ENCODE measurements at places on chromosomes 16 and 17.
A peak's percentile ranks its signal among the peaks of the same experiment; 100 is the strongest.

DNA sequence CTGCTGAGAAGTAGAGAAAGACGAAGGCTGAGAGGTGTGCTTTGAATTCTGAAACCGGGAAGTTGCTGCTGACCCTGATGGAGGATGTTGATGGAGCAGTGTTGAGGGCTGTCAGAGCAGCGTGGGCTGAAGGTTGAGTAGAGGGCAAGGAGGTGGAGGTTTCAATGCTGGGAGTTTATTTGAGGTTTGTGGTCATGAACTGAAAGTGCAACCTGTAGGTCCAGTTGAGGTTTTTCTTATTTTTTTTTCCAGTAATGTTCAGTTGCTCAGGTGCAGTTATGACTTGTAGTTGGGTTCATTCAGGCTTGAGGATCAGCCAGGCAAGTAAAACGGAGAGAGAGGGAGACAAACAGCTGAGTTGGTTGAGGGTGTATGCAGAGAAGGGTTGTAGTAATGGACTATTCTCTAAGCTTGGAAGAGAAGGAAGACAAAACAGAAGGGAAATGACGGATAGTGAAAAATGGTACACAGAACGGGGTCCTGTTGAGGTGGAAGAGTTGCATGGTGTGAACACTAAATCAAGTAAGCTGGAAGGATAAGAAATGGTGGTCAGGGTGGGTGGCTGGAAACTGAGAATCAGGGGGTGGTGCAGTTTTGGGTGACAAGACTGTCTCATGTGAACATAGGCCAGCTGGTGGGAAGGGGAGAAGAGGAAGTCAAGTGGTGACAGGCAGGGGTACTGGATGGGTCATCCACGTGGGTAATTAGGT is 8.7 kb upstream of the UBE2G1 start:
- DNase-seq = no peak

DNA sequence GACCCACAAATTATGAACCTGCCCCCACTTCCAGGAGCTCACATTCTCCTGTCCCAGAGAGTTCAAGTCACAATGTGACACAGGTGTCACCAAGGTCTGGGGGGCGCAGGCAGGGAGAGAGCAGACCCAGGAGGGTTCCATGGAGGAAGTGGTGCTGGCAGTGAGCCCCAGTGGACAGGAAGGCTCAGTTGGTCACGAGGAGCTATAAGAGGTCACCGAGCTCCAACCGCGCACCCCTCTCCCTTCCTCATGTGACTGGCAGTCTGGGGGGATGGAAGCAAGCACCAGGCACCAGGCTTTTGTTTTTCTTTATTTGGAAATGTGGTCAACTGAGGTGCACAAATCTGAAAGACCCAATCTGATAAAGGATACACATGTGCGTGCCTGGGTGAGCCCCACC is 2.5 kb downstream of the ITGAD start:
- DNase-seq = no peak

- DNase-seq = no peak
These were observed 138.8 kb downstream of the MRM1 start for GRCh38 chr17:36740157-36740556.

GRCh38 chr17:40803617-40804082 is 3.9 kb upstream of the KRT28 start:
- peak; percentile 76 for DNase-seq

- peak; percentile 31 for DNase-seq
These were observed 21.1 kb upstream of the MLKL start for GRCh38 chr16:74721716-74722115.

DNA sequence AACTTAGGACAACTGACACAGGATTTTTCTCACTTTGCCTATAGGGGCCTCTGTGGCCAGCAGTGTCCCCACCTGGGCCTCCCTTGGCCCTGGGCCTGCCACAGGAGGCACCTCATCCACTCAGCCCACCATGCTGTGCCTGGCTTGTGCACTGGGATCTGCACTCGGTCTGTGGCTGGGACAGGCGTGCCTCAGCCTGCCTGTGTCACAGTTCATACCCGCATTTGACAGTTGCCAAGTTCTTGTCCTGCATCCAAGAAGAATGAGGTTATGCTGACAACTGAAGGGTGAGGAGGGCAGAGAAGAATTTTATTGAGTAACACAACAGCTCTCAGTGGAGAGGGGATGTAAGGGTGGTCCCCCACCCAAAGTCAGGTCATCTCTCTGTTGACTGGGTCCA is 36.0 kb downstream of the ZFP90 start:
- no peak for DNase-seq

GRCh38 chr16:11049396-11050059 is 105.2 kb downstream of the CLEC16A start:
- DNase-seq = no peak

DNA sequence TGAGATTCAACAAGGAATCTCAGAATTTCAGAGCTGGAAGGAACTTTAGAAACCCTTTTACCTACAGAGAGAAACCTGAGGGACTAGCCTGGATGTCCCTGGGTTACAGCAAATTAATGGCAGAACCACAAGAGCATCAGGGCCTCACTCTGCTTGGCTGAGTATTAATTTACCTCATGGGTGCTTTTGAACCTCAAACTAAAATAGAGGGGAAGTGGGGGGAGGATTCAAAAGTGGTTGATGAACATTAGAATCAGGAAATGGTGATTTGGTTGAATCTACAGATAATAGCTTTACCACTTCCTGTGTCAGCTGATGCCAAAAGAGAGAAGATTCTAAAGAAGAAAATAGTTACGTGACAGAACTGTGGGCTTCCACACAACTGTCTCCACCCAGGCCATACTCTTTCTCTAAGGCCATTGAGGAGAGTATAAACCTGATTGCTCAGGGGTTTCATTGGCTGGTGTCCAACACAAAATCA is 11.3 kb upstream of the SKAP1 start:
- no peak for DNase-seq

GRCh38 chr16:82955741-82956348 is 329.1 kb downstream of the CDH13 start:
- DNase-seq = no peak

GRCh38 chr17:6797718-6798351 is 21.8 kb downstream of the FBXO39 start:
- no peak for DNase-seq

GRCh38 chr17:40361063-40361924 is 3.2 kb downstream of the GJD3 start:
- no peak for DNase-seq

- no peak for DNase-seq
These were observed 29.5 kb upstream of the RBFOX1 start for GRCh38 chr16:7303052-7303610.

GRCh38 chr16:75074920-75075687 is 41.5 kb downstream of the LDHD start:
- DNase-seq = peak; percentile 59

DNA sequence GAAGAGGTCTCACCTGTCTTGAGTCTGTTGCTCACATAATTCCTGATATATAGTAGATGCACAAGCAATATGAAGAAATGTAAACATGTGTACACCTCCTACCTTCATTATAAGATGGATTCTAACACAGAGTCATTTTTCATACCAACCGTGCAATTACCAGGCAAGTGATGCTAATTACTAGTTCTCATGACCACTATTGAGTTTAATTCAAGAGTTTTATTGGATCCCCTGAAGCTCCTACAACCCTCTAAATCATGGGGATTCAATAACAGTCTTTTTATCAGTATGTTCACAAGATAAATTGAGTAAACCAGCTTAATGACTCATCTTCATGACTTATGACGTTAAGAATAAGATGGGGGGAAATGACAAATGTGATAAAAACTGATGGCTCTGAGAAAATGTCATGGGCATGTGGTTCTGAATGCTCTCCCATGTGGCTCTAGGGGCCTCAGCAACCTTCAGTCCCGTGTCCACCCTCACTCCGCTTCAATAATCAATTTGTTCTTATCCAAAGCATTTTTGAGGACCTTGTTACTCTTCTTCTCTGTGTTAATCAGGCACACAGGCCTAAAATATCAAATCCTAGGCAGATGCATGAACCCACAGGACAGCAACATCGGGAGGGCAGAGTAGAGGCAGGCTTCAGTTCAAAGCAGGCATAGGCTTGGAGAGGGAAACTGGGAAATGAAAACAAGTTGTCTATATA is 42.8 kb downstream of the PRAC1 start:
- DNase-seq = no peak

GRCh38 chr16:25950586-25951281 is 259.0 kb downstream of the HS3ST4 start:
- DNase-seq = no peak

DNA sequence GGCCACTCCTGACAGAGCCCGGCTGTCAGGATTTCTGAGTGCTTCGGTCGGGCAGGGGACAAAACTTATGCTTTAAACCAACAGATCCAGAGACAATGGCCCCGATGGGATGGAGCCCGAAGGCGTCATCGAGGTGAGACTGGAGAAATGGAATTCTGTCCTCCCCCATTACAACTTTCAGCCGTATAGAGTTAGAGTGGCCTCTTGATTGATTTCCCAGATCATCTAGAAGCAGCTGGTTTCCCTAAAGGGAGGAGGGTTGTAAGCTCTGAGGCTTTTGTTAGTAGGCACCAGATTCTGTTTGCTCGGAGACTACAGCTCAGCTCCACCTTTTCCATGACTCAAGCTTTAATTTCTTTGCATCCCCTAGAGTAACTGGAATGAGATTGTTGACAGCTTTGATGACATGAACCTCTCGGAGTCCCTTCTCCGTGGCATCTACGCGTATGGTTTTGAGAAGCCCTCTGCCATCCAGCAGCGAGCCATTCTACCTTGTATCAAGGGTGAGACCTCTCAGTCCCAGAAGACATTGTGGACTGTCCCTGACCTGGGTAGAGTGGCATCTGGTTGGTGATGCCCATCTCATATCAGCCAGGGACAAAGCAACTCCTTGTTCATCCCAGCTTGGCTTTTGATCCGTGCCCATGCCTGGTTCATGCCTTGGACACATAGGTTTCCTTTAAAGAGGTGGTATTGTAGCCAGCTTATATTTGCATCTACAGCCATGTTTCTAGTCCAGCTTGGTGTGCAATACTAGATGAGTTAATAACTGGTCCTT is 5.1 kb upstream of the CD68 start:
- no peak for DNase-seq

DNA sequence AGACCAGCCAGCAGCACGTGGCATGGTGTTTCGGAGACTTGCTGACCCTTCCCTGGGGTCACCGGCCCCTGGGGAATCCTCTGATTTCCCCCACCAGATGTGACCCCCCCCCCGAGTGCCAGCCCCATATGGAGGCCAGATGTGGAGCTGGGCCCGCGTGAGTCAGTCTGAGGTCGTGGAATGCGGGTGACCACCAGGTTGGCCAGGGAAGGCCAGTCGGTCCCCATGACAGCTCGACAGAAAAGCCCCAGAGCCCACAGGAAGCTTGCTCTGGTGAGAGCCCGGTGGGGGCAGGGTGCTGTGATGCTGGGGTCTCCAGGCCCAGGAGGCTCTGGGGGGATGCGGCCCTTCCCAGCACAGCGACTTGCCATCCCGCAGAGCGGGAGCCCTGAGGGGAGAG is 209.0 kb downstream of the NTN1 start:
- peak; percentile 46 for DNase-seq

DNA sequence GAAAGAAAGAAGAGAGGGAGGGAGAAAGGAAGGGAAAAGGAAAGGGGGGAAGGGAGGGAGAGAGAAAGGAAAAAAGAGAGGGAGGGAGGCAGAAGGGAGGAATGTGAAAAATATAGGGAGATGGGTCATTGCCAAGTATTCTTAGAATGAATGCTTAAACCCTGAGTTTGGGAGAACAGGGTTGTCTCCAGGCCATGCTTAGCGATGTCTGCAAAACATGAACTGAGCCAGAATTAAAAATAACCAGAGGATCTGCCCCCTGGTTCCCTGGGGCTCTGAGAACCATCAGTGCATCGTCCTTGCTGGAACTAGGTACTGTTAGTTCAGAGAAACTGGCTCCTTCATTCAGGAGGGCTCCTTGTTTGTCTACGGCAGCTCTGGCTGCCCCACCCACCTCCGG is 170.4 kb downstream of the IRX5 start:
- no peak for DNase-seq

GRCh38 chr17:68600067-68600930 is 868 bp downstream of the FAM20A start:
- peak; percentile 50 for DNase-seq

DNA sequence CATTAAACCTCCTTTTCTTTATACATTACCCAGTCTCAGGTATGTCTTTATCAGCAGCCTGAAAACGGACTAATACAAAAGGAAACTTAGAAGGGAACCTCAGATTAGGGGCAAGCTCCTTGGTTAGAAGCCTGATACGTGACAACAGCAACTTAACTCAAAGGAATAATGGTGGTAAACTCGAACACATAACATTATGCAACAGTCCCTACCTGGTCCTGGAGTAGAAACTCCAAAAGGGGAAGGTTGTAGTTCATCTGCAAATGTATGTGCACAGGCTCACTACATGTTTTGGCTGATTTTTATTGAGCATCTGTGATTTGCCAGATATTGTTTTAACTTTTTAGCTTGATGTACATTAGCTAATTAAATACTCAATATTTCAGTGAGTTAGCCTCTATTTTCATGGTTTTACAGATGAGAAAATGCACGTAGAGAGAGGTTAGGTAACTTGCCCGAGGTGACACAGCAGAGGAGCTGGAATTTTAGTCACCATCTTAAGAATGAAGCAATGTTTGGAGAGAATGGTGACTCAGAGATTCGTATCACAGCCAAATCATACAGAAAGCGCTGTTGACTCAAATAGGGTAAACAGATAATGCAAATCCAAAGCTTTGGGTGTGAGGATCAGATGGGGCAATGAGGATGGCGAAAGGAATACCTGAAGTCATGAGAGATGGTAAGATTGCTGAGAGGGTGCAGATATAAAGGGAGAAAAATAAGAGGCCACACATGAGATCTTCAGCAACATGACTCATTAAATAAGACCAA is 194.9 kb upstream of the RBFOX1 start:
- DNase-seq = no peak

DNA sequence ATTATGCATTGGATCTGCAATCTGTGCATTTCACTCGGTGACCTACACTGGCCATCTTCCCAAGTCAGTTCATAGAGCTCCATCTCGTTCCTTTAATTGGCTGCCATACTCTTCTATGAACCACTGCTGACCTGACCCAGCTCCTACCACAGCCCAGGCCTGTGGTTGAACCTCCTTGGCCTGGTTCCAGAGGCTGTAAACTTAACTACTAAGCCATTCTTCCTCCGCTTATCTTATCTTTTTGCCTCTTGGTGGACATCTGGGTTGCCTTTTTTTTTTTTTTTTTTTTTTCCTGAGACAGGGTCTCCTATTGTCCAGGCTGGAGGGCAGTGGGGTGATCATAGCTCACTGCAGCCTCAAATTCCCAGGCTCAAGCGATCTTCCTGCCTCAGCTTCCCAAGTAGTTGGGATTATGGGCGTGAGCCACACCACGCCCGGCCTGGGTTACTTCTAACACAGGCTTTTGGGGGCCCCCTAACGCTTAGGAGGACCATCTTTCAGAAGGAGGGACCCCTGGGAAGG is 18.3 kb downstream of the COQ7 start:
- DNase-seq = no peak
